Tibial nerve (tissue), 4 donors: ENCODE measurements at places on chromosomes 6 and 20. TPM values are rescaled to one million over a fixed set of nuclear protein-coding genes. Genes with fewer than 3 reads are reported as not detected.

The DNAH8 gene
- not detected for total RNA-seq

The BMP6 gene
- 6.5 TPM for total RNA-seq

The KCNK5 gene
- 16.7 TPM for total RNA-seq

The MAS1 gene
- not detected for total RNA-seq

The MATN4 gene
- not detected for total RNA-seq

The RIPK1 gene
- total RNA-seq: 22.6 TPM

The KHDC1L gene
- total RNA-seq: not detected

GRCh38 chr6:102686461-102686860 is 1293.0 kb downstream of the GRIK2 start:
- no peaks in the 10 kb centered on the region for H3K4me1 ChIP-seq
- no peak overlapping the region for H3K4me3 ChIP-seq
- no peaks in the 10 kb centered on the region for H3K27me3 ChIP-seq
- no peaks in the 10 kb centered on the region for H3K36me3 ChIP-seq
- H3K27ac ChIP-seq: no peak overlapping the region

- no peaks in the 10 kb centered on the region for H3K36me3 ChIP-seq
- H3K4me1 ChIP-seq: no peaks in the 10 kb centered on the region
- H3K4me3 ChIP-seq: no peak overlapping the region
- H3K27ac ChIP-seq: no peak overlapping the region
These were observed 2.1 kb downstream of the TGM6 start for GRCh38 chr20:2382833-2383232.

DNA sequence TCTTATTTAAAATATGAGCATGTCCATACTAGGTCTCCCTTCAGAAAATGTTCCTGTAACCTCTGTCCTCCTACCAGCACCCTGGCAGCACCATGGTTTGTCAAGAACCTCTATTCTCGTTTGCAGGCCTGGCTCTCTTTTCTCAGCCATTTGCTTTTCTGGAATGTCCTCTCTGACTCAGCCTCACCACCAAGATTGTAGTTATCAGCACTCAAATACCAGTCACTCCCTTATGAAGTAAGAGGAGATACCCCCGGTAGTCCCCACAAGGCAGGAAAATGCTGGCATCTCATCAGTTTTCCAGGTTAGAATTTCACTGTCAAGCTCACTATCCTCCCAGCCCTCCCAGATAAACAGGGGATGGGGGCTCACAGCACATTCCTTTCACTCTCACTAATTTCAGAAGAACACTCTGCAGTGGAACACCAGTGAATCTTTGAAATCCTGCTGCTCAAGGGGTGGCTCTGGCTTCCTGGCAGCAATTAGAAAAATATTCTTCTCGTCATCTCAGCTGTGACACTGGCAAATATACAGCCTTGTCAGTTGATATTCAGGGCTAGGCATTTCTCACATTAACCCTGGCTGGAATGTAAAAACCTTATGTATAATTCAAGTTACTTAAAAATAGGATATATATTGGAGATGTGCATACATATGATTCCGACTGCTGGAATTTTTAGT is 129.2 kb downstream of the TBX18 start:
- no peak overlapping the region for H3K27ac ChIP-seq
- H3K27me3 ChIP-seq: no peaks in the 10 kb centered on the region
- DNase-seq: no peak
- H3K4me1 ChIP-seq: no peaks in the 10 kb centered on the region

- H3K36me3 ChIP-seq: no peaks in the 10 kb centered on the region
- H3K4me1 ChIP-seq: no peaks in the 10 kb centered on the region
- no peak overlapping the region for H3K27ac ChIP-seq
- no peak for DNase-seq
- H3K27me3 ChIP-seq: no peaks in the 10 kb centered on the region
These were observed 158.2 kb upstream of the CHD6 start for GRCh38 chr20:41776421-41776820.

GRCh38 chr6:161068321-161068741 is 76.8 kb downstream of the MAP3K4 start:
- H3K4me3 ChIP-seq: no peak overlapping the region
- no peak for DNase-seq
- no peaks in the 10 kb centered on the region for H3K36me3 ChIP-seq
- H3K4me1 ChIP-seq: no peaks in the 10 kb centered on the region
- H3K27ac ChIP-seq: no peak overlapping the region
- no peaks in the 10 kb centered on the region for H3K27me3 ChIP-seq

DNA sequence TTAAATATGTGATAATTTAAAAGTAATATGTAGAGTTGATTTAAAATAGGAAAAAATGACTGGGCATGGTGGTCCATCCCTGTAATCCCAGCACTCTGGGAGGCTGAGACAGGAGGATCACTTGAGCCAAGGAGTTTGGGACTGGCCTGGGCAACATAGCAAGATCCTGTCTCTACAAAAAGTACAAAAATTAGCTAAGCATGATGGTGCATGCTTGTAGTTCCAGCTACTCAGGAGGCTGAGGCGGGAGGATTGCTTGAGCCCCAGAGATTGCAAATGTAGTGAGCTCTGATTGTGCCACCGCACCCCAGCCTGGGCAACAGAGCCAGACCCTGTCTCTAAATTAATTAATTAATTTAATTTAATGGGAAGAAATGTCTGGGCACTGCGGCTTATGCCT is 44.2 kb upstream of the CDYL start:
- no peak overlapping the region for H3K4me3 ChIP-seq
- no peak overlapping the region for H3K27ac ChIP-seq
- DNase-seq: no peak
- H3K4me1 ChIP-seq: no peaks in the 10 kb centered on the region
- no peaks in the 10 kb centered on the region for H3K27me3 ChIP-seq

GRCh38 chr6:167294241-167294640 is 3.1 kb downstream of the UNC93A start:
- no peak overlapping the region for H3K4me3 ChIP-seq
- DNase-seq: no peak
- H3K4me1 ChIP-seq: no peaks in the 10 kb centered on the region
- no peaks in the 10 kb centered on the region for H3K36me3 ChIP-seq
- H3K27me3 ChIP-seq: no peaks in the 10 kb centered on the region

GRCh38 chr6:10030942-10031537 is 383.8 kb downstream of the TFAP2A start:
- DNase-seq: no peak
- H3K27ac ChIP-seq: no peak overlapping the region
- H3K36me3 ChIP-seq: no peaks in the 10 kb centered on the region
- H3K4me1 ChIP-seq: no peaks in the 10 kb centered on the region

DNA sequence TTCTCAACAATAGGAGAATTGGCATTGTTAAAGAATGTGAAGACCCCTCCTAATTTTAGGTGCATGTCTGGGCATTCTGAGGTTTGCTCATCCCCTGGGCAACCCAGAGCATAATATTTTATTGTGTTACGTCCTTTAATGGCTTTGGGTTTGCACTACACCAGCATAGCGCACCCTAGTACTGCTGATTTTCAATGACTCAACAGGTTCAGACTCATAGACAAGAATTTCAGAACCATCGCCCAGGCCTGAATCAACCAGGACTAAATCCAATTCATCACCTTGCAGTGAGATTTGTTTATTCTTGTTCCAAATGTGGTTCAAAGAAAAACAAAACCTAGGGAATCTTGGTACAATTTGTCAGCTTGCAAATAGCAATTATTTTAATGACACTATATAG is 137.8 kb upstream of the PHACTR1 start:
- no peaks in the 10 kb centered on the region for H3K4me1 ChIP-seq
- H3K36me3 ChIP-seq: no peaks in the 10 kb centered on the region

GRCh38 chr6:83867527-83868161 is 8.2 kb downstream of the CYB5R4 start:
- no peaks in the 10 kb centered on the region for H3K4me1 ChIP-seq
- peaks cover 38% of the 10 kb centered on the region for H3K36me3 ChIP-seq
- DNase-seq: peak; percentile 34
- no peaks in the 10 kb centered on the region for H3K27me3 ChIP-seq
- H3K4me3 ChIP-seq: no peak overlapping the region

GRCh38 chr20:64027981-64028685 is 7.8 kb upstream of the C20orf204 start:
- peaks cover 70% of the 10 kb centered on the region for H3K36me3 ChIP-seq
- no peak for DNase-seq
- H3K4me1 ChIP-seq: no peaks in the 10 kb centered on the region
- no peak overlapping the region for H3K27ac ChIP-seq
- H3K4me3 ChIP-seq: no peak overlapping the region
- no peaks in the 10 kb centered on the region for H3K27me3 ChIP-seq

GRCh38 chr6:2507016-2507415 is 243.7 kb downstream of the MYLK4 start:
- H3K4me3 ChIP-seq: no peak overlapping the region
- no peaks in the 10 kb centered on the region for H3K36me3 ChIP-seq
- H3K27me3 ChIP-seq: no peaks in the 10 kb centered on the region
- H3K27ac ChIP-seq: no peak overlapping the region

DNA sequence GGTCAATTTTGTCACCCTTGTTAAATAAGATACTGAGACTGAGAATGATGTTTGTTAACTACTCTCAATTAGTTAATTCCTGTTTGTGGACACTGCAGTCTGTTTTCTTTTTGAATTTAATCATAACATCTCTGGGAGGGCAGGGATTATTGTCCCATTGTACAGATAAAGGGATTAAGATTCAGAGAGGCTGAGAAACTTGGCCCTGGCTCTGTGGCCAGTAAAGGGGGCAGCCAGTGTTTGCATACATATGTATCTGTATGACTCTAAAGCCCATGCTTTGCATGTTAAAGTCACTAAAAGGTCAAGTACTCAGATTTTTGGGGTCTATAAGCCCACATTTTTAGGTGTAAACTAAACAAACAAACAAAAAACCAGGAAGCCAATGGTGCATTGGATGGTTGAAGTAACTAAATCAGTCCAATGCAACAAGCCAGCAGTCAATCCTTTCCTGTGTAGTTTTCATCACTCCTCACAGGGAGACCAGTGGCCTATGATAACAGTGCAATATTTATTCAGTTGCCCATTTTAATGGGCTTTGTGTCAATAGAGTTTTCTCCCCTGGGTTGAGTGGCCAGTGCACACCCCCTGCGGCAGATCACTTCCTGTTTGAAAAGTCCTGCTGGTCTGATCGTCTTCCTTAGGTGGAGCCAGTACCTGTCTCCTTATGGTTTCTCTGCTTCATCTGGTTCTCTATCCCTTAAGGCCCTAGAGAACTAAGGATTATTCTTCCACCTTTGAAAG is 106.7 kb downstream of the SLX4IP start:
- H3K27me3 ChIP-seq: no peaks in the 10 kb centered on the region
- no peak overlapping the region for H3K4me3 ChIP-seq
- H3K36me3 ChIP-seq: no peaks in the 10 kb centered on the region
- no peaks in the 10 kb centered on the region for H3K4me1 ChIP-seq
- no peak overlapping the region for H3K27ac ChIP-seq

DNA sequence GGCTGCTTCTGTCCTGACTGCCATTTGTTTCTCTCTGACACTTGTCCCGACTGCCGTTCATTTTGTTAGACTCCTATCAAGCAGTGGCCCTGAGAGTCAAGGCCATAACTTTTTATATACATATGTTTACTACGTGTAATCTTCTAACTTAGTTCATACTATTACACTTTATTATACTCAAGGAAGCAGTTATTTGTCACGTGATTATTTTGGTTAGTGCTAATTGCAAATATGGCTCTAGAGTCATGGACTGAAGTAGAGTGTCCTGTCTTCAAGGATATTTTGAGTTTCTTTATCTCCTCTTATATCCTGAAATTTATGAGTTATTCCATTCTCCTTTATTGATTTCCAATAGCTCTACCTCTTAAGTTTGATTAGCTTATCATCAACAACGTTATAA is 294.2 kb upstream of the RNF217 start:
- H3K27ac ChIP-seq: no peak overlapping the region
- no peaks in the 10 kb centered on the region for H3K4me1 ChIP-seq
- DNase-seq: no peak
- H3K36me3 ChIP-seq: no peaks in the 10 kb centered on the region
- no peak overlapping the region for H3K4me3 ChIP-seq
- no peaks in the 10 kb centered on the region for H3K27me3 ChIP-seq

DNA sequence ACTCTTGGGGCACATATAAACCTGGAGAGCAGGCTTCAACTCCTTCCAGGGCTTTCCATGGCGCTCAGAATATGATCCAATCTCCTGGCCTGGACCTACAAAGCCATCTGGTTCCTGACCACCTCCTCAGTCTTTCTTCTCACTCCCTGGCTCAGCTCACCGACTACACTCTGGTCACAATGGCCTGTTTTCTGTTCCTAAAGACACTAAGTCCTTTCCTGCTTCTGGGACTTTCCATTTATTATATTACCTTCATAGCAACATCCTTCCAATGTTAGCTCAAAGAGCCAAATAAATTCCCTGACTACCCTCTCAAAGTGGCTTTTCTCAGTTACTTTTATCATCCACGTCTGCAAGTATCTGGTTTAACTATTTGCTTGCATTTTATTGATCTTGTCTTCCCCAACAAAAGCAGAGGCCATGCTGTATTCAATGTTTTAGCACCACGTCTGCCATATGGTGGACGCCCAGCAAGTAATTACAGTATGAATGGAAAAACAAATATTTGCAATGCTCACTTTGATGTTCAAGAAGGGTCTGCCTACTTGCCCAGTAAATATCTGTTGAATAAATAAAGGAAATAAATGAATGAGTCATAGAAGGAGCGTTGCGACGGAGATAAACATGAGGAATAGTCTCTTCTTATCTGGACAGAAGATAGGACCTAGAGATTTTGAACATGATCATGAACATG is 328.4 kb downstream of the ESR1 start:
- DNase-seq: no peak
- H3K4me3 ChIP-seq: no peak overlapping the region
- peaks cover 87% of the 10 kb centered on the region for H3K36me3 ChIP-seq
- no peak overlapping the region for H3K27ac ChIP-seq
- no peaks in the 10 kb centered on the region for H3K27me3 ChIP-seq

- H3K4me3 ChIP-seq: no peak within 1 kb of the TSS
- H3K27ac ChIP-seq: no peak within 1 kb of the TSS
- H3K4me1 ChIP-seq: no peaks in the 10 kb centered on the region
- H3K36me3 ChIP-seq: no peaks in the 10 kb centered on the region
- H3K27me3 ChIP-seq: no peaks in the 10 kb centered on the region
These were observed at the start of gene DPPA5 for GRCh38 chr6:73353636-73354593. TSS of gene DPPA5 (minus strand) at chr6:73354276. CDS start at chr6:73354225, 51 bp downstream.

DNA sequence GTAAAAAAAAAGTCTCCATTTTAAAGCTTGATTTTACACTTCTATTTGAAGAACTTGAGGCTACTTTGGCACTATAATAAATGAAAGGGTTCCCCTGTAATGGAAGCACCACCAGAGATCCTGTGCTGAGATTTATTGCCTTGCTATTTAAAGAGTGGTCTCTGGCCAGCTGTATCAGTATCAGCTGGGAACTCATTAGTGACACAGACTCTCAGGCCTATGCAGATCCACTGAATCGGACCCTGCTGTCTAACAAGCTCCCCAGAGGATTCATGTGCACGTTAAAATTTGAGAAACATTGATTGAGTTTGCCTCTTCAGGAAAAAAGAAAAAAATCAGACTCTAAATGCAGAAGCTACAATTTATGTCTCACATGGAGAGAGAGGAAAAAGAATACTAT is 299.9 kb upstream of the BMP2 start:
- no peaks in the 10 kb centered on the region for H3K4me1 ChIP-seq
- H3K27me3 ChIP-seq: no peaks in the 10 kb centered on the region
- no peaks in the 10 kb centered on the region for H3K36me3 ChIP-seq

DNA sequence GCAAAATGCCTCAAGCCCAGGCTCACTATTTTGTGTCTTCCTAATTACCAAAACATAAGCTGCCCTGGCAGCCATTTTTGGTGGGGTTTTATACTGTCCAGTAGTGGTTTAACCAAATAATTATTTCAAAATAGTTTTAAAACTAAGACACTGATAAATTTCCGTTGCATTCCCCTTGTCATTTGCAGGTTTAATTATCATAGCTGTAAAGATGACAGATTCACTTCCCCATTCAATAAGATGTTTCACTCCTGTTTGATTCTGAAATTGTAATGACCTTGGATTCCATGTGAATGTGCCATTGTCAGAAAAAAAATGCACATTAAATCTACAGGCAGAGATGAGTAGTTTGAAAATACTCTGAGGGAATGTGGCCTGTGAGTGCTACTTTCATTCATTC is 172.0 kb downstream of the COL9A1 start:
- no peaks in the 10 kb centered on the region for H3K4me1 ChIP-seq
- H3K36me3 ChIP-seq: no peaks in the 10 kb centered on the region
- no peak for DNase-seq
- no peaks in the 10 kb centered on the region for H3K27me3 ChIP-seq
- no peak overlapping the region for H3K27ac ChIP-seq
